Activated CD4-positive, CD25-positive, alpha-beta regulatory T cell (primary cell): ENCODE measurements at places on chromosomes 12 and 14.

GRCh38 chr12:62396750-62397149 lies 69.9 kb upstream of the MON2 start:
- DNase-seq: no peak

GRCh38 chr14:93764211-93764659 lies 24.1 kb downstream of the PRIMA1 start:
- no peak for DNase-seq

- DNase-seq: no peak
These were observed 107.0 kb downstream of the EXOC5 start for GRCh38 chr14:57161583-57162234.

DNA sequence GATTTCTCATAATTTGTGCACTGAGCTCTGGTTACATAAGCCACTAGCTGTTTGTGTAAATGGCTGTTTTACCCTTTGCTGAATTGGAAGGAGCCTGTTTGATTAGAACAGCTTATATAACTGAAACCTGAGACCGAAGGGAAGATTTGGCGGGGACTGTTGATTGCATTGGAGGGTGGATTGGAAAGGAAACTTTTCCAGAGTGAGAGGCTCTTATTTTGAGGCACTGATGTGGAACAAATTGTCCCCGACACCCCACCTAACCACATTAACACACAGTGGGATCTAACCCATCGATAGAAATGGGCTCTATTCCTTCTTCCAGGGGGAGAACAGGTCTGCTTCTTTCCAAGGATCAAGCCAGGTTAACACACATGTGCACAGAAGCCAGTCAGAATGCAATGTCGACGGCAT lies 51.7 kb downstream of the TMEM30B start:
- DNase-seq: no peak

- no peak for DNase-seq
These were observed 7.6 kb downstream of the KRT3 start for GRCh38 chr12:52788192-52788875.

DNA sequence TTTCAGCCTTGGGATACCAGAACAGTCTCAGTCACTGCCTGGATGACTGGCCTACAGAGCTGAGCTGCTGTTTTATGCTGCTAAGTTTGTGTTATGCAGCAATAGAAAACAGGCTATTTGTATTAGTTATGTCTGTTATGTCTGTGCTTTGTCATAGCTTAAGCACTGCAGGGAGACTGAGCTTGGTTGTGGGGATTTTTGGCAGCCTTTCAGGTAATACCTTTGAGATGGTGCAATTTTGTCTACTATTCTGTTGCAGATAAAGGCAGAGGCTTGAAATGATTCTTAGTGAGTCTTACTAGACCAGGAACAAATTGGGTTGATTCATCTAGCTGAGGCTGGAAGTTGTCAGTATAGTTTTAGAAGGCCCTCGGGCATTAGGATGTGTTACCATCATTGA lies 201.3 kb upstream of the RBM19 start:
- no peak for DNase-seq

DNA sequence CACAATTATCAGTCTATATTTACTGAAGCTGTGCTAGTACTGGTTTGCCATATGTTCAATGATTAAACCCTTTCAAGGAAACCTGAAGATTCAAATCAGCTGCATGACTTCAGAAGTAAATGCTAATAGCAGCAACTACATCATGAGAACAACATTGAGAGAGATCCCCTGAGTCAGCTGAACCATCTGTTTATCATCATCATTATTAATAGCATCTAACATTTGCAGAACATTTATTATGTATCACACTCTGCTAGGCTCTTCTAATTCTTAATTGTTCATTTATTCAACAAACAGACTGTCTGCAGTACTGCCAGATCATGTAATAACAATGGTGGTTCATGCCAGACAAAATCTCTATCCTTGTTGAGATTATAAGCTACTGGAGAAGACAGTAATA lies 157.4 kb downstream of the KLHL28 start:
- no peak for DNase-seq

GRCh38 chr12:112992541-112993398 lies 14.5 kb downstream of the OAS2 start:
- peak; percentile 52 for DNase-seq
